ELF-1 (cell line): ENCODE measurements at places on chromosomes 5 and 9.

GRCh38 chr5:107477492-107477891 is 193.2 kb downstream of the EFNA5 start:
- no peak for DNase-seq

GRCh38 chr9:94719878-94720277 is 6.6 kb upstream of the AOPEP start:
- DNase-seq: peak; percentile 12

DNA sequence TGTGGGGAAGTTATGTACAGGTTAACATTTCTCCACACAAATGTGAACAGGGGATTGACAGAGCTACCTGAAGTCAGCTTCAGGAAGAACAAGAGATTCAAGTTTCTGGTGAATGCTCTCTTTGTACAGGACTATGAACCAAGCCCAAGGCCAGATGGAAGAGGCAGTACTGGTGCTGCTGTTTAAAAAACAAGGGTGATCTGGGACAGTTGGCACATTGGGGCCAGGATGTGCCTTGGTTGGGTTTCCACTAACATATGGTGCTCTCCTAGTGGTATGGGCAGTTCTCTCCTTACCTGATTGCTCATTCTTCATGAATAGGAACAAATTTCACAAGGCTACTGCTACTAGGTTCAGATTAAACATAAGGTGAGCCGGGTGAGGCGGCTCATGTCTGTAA is 40.0 kb downstream of the MTMR12 start:
- no peak for DNase-seq

GRCh38 chr5:103918668-103919367 is 356.2 kb upstream of the NUDT12 start:
- peak; percentile 9 for DNase-seq

GRCh38 chr5:43833961-43834360 is 231.0 kb downstream of the NNT start:
- no peak for DNase-seq
